ENCODE measurements at places on chromosomes 3 and 15.

DNA sequence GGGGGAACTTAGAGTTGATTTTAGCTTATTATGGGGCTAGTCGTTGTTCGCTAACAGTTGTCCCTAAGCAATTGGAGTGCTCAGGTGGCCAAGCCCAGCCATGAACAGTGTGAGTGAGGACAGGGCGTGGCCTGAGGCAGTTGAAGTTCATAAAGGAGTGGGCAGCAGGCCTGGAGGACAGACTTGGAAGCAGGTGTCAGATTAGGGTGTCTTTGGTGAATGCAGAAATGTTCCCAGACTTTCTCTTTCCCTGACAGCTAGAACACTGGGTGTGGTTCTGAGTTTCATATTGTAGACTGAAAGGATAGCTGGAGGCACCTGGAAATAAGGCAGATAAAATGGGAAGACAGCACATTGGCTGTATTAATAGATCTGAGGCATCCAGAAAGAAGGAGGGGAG is 59.8 kb upstream of the FGD5 start:
- no peak for DNase-seq

GRCh38 chr3:129195731-129196256 is 12.1 kb upstream of the CNBP start:
- DNase-seq, result no peak

- no peak for DNase-seq
Observed at GRCh38 chr3:189655617-189656016, 24.4 kb downstream of the TP63 start.

DNA sequence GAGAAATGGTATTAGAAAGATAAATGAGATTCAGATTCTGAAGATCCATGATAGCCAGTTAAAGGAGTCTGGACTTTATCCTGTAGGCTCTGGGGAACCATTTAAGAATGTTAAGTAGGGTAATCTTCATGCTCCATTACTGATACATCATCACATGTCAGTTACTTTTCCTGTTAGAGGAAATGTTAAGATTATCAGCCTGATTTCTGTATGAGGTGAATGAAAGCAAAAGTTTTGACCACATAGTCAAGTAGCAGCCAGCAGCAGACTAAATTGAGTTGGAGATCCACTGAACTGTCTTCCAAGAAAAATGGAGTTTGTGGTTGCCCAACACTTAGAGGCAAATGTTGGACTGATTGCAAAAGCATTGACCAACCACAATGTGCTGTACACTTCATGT is 4.7 kb upstream of the COPB2 start:
- DNase-seq, result no peak

DNA sequence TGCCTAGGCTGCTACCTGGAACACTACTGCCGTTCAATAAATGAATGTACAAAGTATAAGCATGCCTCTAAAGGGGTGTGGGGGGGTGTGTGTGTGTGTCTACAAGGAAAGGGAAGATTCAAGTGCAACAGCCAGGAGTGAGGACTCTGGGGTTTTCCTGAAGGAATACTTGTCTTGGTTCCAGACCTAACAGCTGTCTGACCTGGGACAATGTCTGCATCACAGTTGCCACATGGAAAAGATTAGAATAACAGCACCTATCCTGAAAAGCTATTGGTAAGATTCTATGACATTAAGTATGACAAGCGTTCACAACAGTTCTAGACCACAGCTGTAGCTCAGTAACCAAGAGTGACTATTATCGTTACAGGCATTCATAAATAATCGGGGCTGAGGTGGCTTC is 345.2 kb downstream of the FOXP1 start:
- no peak for DNase-seq

DNA sequence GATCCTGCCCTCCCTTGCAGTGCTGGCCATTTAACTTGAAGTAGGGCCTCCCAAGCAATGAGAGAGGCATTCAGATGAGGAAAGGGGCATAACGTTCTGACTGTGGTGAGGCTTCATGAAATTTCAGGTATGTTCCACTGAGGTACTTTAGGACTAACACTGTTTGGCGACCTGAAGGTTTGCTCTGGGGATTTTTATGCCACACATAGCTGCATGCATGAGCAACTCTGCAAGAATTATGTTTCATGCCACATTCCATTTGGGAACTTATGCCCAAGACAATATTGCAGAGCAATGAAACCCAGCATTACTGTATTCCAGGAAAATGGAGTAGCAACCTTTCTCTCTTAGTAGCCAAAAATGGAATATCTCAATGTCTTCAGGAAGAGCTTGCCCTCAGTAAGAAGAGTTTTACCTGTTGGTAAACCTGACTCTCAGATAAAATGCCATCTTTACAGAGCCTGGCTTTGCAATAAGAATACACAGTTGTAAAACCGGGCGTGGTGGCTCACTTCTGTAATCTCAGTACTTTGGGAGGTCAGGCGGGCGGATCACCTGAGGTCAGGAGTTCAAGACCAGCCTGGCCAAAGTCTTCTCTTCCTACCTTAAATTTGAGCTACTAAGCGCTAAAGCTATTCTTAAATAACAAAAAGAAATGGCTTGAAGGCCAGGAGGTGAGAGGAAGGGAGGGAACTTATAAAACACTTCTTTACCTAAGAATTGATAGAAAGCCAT is 16.7 kb upstream of the TBL1XR1 start:
- no peak for DNase-seq

Measured in CMK (cell line).